ENCODE measurements at places on chromosomes 7 and 10.

DNA sequence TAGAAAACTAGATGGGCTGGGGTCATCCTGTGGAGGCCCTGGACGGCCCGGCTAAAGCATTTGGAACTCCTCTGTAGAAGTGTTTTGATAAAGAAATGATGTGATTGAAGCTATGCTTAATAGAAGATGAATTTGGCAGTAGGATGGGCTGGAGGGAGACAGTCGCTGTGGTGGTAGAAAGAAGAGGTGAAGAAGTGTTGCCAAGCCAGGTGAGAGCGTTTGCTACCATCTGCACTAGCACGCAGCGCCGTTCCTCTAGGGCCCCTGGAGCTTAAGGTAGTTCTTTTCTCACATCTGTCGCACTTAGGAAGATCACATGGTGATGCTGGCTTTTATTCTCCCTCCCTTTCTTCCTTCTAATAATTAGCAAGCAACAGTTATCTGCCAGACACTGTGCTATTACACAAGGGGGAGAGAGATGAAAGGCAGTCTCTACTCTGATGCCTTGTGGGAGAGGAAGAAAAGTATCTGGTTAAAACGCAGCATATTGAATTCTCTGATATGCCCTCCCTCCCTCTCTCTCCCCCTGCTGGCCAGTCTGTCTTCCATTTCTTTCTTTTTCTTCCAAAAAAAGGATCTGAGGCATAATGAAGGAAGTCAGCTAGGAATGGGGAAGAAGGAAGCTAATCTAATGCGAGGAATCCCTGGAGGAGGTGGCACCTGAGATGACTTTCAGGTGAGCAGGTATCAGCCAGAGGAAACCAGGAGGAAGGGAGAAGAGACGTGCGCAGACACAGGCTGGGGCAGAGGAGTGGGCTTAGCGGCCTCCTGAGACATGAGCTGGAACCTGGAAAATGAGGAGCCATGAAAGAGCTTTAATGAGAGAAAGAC lies 162.3 kb upstream of the KLF14 start:
- no peak for DNase-seq

DNA sequence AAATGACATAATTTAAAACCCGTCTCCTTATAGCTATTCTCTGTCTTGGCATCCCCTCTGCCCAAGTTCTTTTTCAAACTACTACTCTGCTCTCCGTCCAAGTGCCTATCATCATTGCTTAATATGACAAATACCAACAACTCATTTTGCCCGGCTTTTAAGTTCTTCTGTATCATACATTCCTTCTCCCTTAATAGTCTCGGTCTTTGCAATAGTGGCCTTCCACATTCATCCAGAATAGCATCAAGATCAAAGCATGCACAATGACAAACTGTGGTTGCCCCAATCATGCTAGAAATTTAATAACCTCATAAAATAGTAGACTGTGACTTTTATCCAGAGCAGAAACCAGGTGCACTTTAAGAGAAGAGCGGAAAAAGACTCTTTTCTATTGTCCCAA lies 198.9 kb downstream of the ETV1 start:
- DNase-seq, result no peak

DNA sequence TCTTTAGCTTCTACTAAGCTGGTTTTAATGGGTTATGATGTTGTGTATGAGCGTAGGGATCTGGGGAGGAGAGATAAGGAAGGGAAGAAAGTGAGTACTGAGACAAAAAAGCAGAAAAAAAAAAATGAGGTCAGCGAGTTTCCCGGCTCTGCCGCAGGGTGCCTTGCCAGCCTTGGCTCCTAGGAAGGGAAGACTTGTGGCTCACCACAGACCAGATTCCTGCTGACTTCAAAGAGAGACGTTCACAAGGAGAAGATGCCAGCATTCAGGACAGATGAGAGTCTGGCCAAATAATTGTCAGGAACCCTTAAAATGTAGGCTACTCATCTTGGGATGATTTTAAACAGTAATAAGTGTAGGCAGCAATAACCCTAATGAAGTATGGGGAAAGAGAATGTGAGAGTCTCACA lies 11.4 kb upstream of the FAS start:
- DNase-seq, result no peak

DNA sequence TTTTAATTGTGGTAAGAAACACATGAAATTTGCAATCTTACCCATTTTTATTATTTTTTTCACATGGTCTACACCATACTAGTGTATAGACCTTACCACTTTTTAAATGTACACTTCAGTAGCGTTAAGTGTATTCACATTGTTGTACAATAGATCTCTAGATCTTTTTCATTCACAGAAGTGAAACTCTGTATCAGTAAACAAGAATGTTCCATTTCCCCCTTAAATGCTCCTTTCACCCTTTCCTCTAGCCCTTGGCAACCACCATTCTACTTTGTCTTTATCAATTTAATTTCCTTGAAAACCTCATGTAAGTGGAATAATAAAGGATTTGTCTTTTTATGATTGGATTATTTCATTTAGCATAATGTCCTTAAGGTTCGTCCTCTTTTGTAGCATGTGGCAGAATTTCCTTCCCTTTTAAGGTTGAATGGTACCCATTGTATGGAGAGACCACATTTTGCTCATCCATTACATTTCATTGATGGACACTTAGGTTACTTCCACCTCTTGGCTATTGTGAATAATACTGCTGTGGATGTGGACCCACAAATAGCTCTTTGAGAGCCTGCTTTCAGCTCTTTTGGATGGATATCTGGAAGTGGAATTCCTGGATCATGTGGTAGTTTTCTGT lies 45.7 kb downstream of the SNX10 start:
- no peak for DNase-seq

DNA sequence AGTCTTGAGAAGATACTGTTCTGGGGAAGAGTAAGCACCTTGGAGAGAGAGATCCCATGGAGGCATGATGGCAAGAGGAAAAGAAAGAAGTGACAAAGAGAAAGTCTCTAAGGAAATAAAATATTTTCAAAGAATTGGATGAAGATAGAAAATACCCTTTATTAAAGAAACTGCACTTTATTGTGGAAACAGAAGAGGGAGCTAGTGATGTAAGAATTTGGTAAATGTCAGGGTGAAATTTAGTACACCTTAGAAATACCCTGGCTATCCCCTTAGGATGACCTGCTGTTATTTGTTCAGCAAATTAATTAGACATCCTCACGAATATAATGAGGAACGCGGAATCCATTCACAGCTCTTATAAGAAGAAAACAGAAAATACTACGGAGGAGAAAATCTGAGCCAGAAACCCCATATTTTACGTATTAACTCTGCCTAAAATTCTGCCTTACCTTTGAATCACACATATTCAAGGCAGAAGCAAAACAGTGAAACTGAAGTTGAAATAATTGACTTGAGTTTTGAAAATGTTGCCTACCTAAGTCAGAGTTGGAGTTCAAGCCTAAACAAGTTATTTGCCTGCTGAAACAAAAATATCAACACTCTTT lies 90.7 kb downstream of the TFPI2 start:
- no peak for DNase-seq

DNA sequence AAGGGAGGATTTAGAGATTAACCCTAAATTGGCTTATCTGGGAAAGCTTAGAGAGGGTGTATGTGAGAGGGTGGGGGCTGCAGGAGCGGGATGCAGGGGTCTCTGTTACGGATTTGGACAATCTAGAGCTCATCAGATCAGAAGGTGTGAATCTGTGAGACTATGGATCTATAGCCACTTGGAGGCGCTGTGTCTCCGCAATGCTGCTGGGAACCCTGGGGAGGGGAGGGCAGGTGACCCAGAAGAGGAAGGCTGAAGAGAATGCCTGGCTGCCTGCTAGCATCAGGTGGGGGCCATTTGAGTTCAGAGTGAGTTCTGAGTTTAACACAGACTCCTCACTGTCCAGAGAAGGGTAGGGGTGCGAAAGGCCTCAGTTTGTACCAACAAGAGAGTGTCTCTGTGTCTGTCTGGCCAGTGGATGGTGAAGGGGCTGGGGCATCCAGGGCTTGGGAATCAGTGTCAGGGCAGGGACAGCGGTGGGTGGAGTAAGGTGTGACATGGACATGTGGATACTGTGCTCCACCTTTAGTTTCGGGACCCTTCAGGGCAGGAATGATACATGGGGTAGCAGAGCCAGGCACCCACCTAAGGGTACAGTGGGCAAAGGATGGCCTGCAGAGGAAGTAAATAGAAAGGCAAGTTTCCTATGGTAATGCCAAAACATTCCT lies 187.3 kb upstream of the PRSS58 start:
- DNase-seq, result peak; percentile 34

DNA sequence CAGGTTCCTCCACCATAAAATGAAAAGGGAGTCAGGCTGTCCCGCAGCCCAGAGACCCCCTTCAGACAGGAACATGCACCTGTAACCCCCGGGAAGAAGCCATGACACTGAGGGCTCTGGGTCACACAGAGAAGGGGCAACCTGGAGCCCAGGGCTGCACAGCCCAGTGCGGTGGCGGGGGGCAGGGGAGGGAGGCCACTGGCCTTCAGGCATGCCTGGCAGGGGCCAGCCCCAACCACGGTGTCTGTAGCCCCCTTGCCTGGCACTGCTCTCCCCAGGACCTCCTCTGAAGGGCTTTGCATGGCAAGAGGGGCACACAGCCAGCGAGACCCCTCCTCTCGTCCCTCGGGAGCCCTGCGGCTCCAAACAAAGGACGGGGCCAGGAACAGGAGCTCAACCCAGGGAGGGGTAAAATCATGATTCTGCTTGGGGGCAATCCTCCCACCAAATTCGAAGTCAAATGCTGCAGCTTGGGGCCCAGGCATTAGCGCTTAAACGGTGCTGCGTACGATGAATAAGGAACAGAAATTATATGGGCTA lies 235.1 kb downstream of the MAD1L1 start:
- DNase-seq, result no peak

GRCh38 chr10:71138166-71138830 lies 74.1 kb upstream of the UNC5B start:
- DNase-seq, result no peak

GRCh38 chr10:13767676-13768178 lies 181.0 kb downstream of the PRPF18 start:
- no peak for DNase-seq

DNA sequence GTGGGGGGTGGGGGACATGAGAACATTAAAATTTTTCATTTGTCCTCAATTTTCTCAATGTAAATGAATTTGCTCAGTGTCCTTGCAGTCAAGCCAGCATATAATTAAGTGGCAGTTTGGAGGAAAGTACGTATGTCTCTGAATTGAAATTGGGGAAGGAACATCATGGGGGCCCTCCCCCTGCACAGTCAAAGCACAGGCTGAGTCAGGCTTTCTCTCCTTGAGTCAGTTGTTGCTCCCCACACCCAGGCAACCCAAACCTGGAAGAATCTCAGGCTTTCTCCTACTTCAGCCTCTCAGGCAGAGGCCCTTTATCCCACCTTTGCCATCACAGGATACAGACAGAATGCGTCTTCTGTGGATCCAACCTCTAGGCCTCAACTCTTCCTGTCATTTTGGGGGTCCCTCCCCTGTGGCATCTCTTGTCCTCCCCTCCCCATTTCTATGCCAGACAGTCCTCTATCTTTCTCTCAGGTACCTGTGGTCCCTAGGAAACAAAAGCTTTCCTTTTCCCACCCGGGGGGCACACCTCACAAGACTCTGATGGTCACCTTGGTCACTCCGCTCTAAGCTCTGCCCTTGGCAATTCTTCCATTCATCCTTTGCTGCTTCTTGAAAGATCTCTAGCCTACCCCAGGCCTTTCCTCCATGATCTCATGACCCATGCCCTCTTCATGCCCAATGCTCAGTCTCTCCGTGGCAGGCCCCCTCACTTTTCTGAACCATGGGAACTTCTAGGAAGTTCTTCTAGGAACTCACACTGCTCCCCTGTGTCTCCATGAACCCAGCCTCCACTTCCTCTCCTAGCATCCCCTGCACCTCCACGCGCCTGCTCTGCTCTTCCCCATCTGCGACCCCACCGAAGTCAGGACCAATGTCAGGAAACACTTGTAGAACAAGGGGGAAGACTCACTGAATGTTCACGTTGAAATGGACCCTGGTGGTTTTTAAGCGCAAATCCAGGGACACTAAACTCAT lies 40.4 kb downstream of the CREB3L2 start:
- DNase-seq, result no peak

GRCh38 chr10:5549462-5550249 lies 24.9 kb downstream of the CALML3 start:
- no peak for DNase-seq

DNA sequence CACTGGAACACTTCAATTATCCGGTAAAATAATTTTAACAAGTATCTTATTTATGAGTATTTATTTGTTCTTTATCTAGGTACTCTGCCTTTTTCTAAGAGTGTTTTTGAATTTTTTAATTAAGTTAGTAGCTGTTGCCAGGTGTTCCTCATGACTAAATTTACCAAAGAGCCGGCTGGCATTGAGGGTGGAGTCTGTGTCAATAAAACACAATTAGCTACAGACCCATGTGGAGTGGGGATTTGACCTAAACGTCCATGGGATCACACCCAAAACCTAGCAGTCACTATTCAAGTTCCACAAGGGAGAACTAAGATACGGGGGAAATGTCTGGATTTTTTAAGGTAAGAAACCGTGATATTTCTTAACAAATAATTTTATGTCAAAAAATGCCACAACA lies 9.8 kb downstream of the SLC16A12 start:
- DNase-seq, result no peak

DNA sequence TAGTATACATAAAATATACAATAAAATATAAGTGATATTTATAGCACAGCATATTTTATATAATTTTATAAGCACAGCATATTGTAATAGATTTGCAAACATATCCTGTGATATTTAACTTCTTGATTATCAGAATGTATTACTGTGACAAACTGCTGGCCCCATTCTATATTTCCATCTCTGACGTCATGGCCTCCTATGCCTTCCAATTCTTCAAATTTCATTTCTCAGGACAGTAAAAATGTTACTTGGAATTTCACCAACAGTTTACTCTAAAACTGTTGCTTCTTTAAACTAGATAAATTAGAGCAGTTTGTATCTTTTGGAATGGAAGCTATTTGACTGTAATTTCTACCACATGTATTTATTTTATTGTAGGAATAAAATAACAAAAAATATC lies 102.5 kb upstream of the SLC25A13 start:
- DNase-seq, result no peak

DNA sequence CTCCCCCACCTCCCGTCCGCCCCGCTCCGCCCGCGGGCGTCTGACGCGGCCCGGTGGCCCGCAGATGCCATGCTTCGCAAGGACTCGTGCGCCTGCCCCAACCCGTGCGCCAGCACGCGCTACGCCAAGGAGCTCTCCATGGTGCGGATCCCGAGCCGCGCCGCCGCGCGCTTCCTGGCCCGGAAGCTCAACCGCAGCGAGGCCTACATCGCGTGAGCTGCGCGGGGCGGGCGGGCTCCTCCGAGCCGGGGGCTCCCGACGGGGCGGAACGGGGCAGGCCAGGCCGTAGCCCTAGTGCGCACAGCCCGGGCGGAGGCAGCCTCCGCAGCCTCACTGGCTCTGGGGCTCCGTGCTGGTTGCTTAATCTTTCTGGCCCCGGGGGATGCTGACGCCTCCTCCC lies 2.8 kb downstream of the ASIC3 start:
- DNase-seq, result peak; percentile 35

- no peak for DNase-seq
Observed at GRCh38 chr7:87458148-87458547, 17.3 kb downstream of the ABCB4 start.

DNA sequence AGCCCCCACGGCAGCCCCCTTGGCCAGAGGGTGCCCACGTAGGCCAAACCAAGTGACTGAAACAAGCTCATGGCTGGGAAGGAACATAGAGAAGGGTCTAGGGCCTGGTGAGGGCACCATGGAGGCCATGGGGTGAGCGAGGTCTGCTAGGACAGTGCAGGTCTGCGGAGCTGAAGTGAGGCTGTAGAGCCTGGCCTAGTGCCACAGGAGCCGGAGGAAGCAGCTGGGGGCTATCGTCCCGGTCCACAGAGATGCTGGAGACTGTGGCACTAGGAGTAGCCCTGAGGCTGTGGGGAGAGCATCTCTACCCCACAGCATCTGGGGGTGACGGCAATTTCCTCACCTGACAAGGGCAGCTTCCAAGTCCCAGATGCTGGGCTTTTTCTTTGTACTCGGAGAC lies 150.3 kb downstream of the ZNF22 start:
- DNase-seq, result no peak

GRCh38 chr10:86048571-86048970 lies 318.0 kb downstream of the GRID1 start:
- no peak for DNase-seq
